Stimulated activated CD8-positive, alpha-beta memory T cell treated with anti-CD3 and anti-CD28 coated beads, Interleukin-15, amount 100 ng/mL, for 4 hours (primary cell): ENCODE measurements at places on chromosomes 2 and 18.

DNA sequence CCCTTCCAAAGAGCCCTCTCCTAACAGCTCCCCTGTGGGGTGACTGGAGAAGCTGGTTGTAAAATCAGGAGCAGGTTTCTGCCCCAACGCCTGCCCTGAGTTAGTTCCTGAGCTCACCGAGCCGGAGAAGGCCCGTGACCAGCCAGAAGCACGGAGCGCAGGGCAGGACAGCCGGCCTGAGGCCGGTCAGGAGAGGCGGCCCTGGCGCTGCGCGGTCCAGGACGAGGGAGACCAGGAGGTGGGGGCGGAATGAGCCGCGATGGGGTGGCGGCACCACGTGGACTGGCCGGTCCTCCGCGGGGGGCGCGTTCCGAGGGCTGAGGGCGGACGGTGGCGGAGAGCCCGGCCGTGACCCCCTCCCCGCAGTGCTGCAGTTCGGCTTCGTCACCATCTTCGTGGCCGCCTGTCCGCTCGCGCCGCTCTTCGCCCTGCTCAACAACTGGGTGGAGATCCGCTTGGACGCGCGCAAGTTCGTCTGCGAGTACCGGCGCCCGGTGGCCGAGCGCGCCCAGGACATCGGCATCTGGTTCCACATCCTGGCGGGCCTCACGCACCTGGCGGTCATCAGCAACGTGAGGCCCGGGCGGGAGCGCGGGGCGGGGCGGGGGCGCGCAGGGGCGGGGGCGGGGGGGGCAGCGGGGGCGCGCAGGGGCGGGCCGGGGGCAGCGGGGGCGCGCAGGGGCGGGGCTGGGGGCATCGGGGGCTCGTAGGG lies 29.0 kb downstream of the ANO7 start:
- DNase-seq: no peak

GRCh38 chr2:100241236-100241635 lies 81.1 kb downstream of the LONRF2 start:
- DNase-seq: no peak

DNA sequence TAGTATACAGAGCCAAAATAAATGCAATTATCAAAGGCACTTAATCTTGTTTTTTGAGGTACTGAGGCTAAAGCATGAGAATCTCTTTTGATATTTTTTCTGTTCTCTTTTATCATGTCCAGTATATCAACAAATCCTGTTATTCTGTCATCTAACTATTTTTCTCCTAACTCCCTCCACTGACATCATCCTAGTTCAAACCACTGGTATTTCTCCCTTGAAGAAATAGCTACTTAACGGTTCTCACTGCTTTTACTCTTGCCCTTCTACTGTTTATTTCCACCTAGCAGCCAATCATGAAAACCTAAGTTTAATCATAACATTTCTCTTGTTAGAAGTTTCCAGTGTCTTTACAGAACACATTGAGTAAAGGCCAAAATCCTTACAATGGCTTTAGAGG lies 317.6 kb downstream of the GPD2 start:
- DNase-seq: no peak

DNA sequence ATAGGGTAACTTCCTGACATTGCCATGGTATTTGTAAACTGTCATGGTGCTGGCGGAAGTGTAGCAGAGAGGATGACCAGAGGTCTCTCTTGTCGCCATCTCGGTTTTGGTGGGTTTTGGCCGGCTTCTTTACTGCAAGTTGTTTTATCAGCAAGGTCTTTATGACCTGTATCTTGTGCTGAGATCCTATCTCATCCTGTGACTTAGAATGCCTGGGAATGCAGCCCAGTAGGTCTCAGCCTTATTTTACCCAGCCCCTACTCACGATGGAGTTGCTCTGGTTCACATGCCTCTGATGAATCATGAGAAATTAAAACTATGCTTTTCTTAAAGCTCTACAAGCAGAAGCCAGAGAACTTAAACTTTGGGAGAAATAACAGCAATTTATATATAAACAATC lies 12.7 kb upstream of the NFU1 start:
- no peak for DNase-seq

DNA sequence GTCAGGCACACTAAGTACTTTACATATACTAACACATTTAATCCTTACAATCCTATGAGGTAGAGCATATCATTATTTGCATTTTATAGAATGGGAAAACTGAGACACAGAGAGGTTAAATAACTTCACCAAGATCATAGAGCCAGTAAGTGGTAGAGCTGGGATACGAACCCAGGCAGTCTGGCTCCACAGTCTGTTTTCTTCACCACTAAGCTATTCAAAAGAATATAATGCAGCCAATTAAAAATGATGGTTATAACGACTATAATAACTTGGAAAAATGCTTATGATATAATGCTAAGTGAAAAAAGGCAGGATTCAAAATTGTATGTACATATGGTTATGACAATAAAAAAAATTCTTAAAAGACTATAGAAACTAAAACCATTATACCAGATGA lies 7.3 kb downstream of the THOC1 start:
- DNase-seq: no peak

- DNase-seq: no peak
Observed at GRCh38 chr2:152657043-152657442, 60.2 kb downstream of the PRPF40A start.

DNA sequence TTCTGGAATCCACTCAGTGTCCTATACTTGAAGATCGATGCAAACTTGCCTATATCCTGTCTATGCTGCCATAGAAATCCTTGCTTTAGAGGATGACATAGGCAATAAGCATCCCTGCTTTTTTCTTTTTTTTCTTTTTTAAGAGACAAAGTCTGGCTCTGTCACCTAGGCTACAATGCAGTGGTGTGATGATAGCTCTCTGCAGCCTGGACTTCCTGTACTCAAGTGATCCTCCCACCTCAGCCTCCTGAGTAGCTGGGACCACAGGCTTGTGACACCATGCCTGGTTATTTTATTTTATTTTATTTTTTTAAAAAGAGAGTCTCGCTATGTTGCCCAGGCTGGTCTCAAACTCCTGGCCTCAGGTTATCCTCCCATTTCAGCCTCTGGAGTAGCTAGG lies 76.9 kb downstream of the LBH start:
- no peak for DNase-seq

- DNase-seq: no peak
Observed at GRCh38 chr2:188645986-188646385, 328.2 kb upstream of the COL3A1 start.

DNA sequence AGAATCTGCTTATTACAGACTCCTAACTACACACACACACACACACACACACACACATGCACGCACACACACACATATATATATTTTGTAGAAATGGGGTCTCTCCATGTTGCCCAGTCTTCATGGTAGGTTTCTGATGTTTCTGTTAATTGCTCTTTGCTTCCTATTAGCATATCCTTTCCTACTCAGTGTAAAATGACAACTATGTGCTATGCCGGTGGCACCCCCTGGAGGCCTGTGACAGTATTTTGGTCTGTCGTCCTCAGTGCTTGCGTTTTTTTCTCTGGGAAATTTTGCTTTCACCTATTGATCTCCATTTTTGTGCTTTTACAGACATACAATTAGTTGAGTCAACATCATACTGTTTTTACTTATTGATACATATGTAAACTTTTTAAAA lies 322.1 kb downstream of the LRRTM1 start:
- no peak for DNase-seq

DNA sequence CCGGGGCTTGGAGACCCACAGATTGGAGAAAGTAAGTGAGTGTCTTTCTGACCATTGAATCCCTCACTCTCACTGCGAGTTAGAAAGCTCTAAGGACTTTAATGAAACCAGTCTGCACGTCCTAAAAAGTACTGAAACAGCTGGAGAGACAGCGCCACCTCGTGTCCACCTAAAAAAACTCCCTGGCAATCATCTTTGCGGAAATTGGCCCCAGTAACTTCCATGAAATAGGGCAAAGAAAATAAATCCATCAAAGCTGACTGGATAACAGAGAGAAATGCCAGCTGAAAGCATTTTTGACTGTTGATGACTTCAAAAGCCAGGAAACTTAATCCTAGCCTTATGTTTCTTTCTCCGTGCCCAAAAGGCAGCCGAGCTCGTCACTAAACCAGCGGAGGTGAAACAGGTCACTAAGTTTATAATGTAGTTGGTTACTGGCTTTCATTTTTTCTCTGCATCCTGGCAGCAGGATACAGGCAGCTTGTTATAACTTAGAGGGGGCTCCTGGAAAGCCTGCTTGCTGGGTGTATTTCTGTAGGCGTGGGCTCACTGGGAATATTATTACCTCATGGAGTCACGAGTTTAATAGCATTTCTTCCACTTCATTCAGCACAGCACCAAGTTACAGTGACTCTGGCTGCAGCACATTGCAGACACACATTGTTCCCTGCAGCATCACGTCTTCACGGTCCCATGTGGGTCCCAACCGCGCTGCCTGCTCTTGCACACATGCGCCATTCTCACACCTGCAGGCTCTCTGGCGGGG lies 266.5 kb downstream of the HRH4 start:
- DNase-seq: no peak

GRCh38 chr2:38394903-38395341 lies 17.8 kb upstream of the ATL2 start:
- DNase-seq: no peak

- DNase-seq: no peak
Observed at GRCh38 chr2:242013771-242014170, 144.2 kb downstream of the RTP5 start.

- DNase-seq: no peak
Observed at GRCh38 chr18:41532344-41533086, 422.5 kb upstream of the PIK3C3 start.

GRCh38 chr18:58321986-58322385 lies 278.0 kb downstream of the NEDD4L start:
- DNase-seq: no peak

GRCh38 chr2:218861645-218862318 lies 2.2 kb downstream of the WNT6 start:
- DNase-seq: no peak

GRCh38 chr2:236667526-236667925 lies 97.9 kb downstream of the ACKR3 start:
- no peak for DNase-seq

- no peak for DNase-seq
Observed at GRCh38 chr2:28375236-28375635, 17.4 kb upstream of the FOSL2 start.

DNA sequence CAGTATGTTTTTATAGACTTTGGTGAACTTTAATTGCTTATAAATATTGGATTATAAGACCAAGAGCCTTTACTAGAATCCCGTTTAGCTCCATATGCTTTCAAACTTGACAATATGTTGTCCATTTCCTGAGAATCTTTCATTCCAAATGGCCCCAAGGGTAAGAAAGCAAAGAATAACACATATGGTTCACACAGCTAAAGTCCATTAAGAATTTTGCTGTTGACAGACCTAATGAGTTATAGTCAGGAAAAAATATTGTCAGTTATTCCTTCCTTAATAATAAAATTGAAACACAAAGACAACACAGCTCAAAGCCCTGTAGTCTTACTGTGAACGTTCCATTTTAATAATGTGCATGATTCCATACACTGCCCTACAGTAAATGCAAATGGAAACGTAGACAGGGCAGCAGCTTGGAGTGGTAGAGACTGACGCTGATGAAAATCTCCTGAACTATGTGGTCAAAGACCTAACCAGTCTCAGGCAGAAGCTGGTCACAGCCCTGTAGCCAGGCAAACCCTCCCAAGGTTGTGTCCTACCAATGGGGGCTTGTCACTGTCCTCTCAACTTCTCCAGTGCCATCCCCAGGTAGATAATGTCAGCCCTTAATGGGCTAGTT lies 49.0 kb upstream of the ATIC start:
- DNase-seq: no peak

- DNase-seq: no peak
Observed at GRCh38 chr18:55102958-55103456, 143.7 kb upstream of the CCDC68 start.

DNA sequence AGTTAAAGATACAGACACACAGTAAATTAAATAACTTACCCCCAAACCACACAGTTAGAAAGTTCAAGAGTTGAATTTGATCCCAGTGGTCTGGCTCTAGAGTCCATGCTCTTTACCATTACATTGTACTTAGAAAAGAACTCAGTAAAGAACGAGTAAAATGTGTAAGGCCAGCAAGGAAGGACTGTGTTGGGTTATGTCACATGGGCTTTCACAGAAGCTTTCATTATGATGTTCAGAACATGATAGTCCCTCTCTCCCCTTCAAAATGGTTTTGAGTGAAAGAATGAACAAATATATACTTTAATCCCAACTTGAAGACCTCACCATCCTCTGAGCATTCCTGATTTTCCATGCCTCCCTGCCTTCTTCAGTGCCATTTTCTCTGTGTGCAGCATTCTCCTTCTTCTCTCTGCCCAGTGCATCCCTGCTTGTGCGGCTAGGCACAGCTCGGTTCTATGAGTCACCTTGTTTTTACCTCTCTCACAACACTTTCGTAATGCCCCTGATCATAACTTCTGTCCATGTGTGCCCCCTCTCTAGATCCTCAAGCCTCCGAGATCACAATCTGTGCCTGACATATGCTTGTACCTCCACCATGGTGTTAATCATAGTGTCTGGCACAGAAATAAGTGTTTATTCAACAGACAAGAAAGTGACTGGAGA lies 22.0 kb downstream of the RASGRP3 start:
- DNase-seq: no peak
